Stimulated activated CD8-positive, alpha-beta memory T cell treated with anti-CD3 and anti-CD28 coated beads, Interleukin-2, amount 100 ng/mL, for 1 hour (primary cell): ENCODE measurements at places on chromosomes 11 and 22.

DNA sequence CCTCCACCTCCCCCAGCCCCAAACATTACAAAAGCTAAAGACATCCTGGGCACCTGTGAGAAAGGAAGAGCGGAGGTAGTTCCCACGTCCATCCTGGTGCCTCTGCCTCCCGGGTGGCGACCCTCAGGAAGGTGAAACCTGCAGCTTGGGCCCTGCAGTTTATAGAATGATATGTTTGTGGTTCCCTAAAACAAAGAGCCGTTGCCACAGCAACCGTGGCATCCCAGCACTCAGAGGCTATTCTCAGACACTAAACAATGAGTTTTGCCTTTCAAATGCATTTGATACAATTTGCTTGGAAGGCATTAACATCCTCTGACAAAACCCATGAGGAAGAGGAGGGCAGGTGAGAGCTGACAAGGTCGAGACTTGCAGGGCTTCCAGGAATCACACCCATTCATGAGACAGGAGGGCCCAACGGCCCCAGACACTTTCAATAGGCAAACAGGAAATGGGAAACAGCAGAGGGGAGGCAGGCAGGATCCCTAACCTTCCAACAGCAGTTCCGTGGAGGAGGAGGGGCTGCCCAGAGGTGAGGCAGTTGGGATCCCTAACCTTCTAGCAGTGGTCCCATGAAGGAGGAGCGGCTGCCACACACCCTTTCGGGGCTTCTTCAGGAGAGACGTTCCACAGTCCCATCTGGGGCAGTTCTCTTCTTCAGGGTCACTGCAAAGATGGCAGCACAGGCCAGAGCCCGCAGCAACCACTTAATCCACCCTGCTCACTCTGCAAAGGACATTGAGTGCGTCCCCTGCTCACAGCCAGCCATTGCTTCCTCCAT lies 379.2 kb downstream of the SHANK2 start:
- no peak for DNase-seq

- DNase-seq, result no peak
Observed at GRCh38 chr22:46654426-46654825, 34.2 kb downstream of the GRAMD4 start.

DNA sequence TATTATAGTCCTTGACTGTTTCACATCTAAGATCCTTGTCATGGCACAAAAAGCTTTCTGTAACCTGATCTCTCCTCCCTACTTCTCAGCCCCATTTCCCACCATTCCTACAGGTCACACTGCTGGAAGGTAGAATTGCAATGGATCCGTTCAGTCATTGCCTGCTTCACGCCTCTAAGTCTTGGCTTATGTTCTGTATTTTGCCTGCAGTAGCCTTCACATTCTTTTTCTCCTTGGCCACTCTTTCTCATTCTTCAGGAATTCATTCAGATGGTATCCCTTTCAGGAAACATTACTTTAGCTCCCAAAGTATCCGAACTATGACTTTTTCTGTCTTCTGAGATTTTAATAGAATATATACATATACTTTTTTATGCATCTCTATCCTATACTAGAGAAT lies 731.5 kb downstream of the NTM start:
- DNase-seq, result no peak

DNA sequence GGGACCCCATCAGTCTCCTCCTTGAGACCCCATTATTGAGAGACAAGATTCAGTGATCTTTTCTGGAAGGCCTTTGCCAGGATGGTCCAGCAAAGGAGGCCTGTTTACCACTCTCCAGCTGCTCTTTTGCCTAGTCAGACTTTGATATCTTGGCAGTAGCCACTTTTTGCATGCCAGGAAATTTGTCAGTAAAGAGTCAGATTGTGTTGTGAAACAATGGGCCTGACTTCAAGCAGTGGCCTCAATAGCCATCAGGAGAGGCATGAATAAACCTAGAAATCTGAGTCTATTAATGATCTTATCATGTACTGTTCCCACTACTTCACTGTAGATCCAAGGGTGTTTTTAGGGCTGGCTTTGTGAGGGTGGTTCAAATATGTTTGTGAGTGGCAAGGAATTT lies 479.4 kb downstream of the JRKL start:
- no peak for DNase-seq

DNA sequence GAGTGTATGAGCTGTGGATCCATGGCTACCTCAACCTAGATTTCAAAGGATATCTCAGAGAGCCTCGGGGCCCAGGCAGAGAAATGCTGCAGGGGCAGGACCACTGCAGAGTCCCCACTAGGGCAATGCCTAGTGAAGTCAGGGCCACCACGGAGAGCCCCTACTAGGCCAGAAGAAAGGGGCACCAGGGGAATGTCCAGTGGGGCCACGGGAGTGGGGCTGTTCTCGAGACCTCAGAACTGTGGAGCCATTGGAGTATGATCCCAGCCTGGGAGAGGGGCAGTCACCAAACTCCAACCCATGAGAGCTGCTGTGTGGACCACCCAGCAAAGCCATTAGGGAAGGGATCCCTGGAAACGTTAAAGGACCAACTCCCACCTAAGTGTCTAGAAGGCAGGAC lies 24.5 kb downstream of the RTL6 start:
- no peak for DNase-seq

DNA sequence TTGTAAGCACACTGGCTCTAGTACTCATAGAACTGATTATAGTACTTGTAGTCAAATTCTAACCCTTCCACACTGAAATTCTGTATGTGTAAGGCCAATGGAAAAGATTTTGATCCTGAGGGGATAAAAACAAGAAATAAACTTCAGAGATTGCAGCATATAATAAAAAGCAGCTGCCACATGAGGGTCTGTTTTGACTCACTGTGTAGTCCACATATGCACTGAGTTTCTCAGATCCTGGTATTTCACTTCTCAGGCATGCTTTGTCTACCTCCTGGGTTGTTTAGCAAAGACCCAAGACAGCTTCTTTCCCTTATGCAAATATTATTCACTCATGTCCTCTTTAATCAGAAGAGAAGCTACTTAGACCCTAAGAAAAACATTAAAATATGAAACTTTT lies 71.1 kb upstream of the SLC5A12 start:
- DNase-seq, result no peak

- DNase-seq, result no peak
Observed at GRCh38 chr22:45533703-45534102, 31.0 kb downstream of the FBLN1 start.

- no peak for DNase-seq
Observed at GRCh38 chr11:2758751-2759150, 59.0 kb upstream of the KCNQ1OT1 start.
